ENCODE measurements at places on chromosomes 5 and 9. TPM values are rescaled to one million over a fixed set of nuclear protein-coding genes. Genes with fewer than 3 reads are reported as not detected.

The PRXL2C gene
- total RNA-seq: 14.0 TPM

The URM1 gene
- total RNA-seq: 57.7 TPM

The THBS4 gene
- 2.8 TPM for total RNA-seq

The F2R gene
- total RNA-seq: 4.7 TPM

The PTPRD gene
- 20.9 TPM for total RNA-seq

The PCDHA9 gene
- total RNA-seq: 0.34 TPM

The SLC36A3 gene
- total RNA-seq: not detected

The PLAC8L1 gene
- 1.1 TPM for total RNA-seq

The ADCY2 gene
- total RNA-seq: 13.1 TPM

The BHMT gene
- 8.7 TPM for total RNA-seq

The CDKN2A gene
- 1.7 TPM for total RNA-seq

The PGM5 gene
- total RNA-seq: 173 TPM

The ARID3C gene
- total RNA-seq: not detected

The GRIN3A gene
- total RNA-seq: 0.05 TPM

The CTXN3 gene
- not detected for total RNA-seq

The GPR151 gene
- not detected for total RNA-seq

The PCDHGA12 gene
- total RNA-seq: 5.0 TPM

The PPP3R2 gene
- total RNA-seq: not detected

The POLE3 gene
- 34.8 TPM for total RNA-seq

The FAM114A2 gene
- 40.8 TPM for total RNA-seq

The ACOT12 gene
- total RNA-seq: not detected

The OLFM1 gene
- 47.8 TPM for total RNA-seq

The ANXA6 gene
- total RNA-seq: 123 TPM
